ENCODE measurements at places on chromosomes 6 and 20.

DNA sequence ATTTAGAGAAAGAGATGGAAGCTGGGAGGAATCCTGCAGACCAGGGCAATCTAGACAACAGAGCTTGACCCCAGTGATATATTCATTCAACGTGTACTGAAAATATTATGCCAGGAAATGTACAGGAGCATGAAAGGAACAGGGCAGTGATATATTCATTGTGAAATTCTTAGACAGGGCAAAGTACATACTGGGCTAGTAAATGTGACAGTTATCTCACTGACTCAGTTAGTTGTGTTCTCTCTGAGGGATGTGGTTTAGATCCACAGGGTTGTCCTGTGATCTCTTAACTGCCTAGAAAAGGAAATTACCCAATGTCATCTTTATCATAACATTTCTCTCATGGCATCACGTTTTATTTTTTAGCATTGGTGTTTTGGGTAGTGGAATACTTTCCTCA lies 891.3 kb downstream of the EYS start:
- no peak for DNase-seq

GRCh38 chr6:129695373-129696027 lies 14.5 kb downstream of the ARHGAP18 start:
- DNase-seq: no peak

DNA sequence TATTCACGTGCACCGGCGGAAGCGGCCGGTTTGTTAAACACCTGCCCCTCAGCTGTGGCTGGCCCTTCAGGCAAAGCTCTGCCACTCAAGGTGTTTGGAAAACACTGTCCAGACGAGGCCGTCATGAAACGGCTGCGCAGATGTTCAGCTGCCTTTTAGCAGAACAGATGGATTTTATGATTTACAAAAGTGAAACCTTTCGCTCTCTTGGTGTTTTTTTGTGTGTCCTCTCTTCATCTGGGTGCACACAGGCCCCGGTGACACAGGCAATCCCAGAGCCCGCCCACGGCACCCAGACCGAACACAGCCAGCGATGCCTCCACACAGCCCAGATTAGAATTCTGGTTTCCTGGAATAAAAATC lies 397.0 kb downstream of the SMOC2 start:
- no peak for DNase-seq

DNA sequence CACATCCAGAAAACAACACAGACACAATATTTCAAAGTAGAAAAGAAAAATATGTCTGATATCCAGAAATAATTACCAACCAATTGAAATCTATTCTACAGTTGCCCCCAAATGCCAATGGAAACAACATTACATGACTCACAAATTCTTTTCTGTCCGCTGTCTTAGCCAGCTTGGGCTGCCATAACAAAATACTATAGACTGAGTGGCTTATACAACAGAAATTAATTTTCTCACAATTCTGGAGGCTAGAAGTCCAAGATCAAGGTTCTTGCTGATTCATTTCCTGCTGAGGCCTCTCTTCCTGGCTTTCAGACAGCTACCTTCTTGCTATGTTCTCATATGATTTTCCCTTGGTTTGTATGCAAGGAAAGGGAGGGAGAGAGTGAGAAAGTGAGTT lies 698.1 kb downstream of the DHX35 start:
- peak; percentile 92 for DNase-seq

DNA sequence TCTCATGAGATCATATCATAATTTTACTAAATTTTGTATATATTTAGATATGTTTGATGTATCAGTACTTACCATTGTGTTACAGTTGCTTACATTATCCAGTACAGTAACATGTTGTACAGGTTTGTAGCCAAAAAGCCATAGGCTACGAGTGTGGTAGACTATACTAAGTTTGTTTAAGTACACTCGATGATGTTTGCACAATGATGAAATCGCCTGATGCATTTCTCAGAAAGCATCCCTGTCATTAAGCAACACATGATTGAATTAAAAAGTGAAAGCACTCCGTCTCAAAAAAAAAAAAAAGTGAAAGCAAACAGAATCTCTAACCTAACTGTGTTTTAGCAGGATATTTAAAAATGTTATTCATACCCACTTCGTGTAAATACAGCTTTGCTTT lies 104.9 kb upstream of the TFAP2D start:
- DNase-seq: no peak

Measured in endothelial cell of umbilical vein (primary cell).